ENCODE measurements at places on chromosomes 1 and 21.

DNA sequence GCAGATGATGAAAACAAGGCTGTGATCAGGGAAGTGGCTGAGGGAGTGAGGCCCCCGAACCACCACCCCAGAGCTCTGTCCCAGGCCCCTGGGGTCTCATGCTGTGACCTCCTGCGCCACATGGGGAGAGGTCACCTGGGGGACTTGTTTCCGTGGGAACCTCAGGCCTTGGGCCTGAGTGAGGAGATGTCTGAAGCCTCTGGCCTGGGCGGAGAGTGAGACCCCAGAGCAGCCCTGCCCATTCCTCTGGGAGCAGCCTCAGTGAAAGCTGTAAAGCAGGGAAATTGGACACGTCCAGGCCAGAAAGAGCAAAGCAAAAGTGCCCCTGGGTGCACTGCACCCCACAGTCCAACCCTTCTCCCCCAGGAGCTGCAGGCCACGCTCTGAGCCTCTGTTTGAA is 16.5 kb upstream of the NPHP4 start:
- no peak for DNase-seq

DNA sequence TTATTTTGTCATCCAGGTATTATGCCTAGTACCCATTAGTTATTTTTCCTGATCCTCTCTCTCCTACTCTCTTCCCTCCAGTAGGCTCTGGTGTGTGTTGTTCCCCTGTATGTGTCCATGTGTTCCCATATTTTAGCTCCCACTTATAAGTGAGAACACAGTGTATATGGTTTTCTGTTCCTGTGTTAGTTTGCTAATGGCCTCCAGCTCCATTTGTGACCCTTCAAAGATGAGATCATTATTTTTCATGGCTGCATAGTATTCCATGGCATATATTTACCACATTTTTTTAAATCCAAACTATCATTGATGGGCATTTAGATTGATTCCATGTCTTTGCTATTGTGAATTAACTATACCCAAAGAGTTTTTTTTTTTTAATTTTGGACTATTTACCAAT is 1675.7 kb upstream of the B3GALT2 start:
- no peak for DNase-seq

DNA sequence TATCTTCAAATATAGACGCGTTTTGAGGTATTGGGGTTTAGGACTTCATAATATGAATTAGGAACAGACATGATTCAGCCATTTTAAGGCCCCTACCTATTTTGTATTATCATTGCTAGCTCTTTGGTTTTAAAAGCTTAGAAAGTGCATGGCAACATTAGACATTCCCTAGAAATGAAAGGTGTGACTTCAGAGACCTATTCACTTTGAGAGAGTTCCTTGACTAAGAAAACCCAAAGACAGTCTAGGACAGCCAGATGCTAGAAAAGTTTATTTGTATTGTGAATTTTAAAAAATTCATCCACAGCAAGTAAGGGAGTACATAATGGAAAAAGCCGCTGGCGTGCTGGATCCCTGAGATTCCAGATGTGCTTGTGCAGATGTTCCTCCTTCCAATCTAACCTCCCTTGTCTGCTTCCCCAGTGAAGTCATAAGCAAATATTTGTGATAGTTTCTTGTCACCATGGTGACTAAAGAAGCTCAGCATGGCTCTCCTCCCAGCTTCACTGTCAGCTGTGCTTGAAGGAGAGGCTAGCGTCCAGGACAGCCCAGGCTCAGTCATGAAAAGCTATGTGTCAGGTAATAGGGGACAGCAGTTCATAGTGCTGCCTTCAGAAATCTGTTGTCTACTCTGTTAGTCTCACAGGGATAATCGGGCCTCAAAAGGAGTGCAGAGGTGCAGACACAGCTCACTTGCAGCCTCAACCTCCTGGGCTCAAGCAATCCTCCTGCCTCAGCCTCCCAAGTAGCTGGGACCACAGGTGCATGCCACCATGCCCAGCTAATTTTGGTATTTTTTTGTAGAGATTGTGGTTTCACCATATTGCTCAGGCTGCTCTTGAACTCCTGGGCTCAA is 34.8 kb downstream of the KPNA6 start:
- no peak for DNase-seq

- no peak for DNase-seq
Measured at GRCh38 chr1:22491995-22492715, 40.5 kb downstream of the ZBTB40 start.

GRCh38 chr1:172537827-172538391 is 5.0 kb downstream of the SUCO start:
- DNase-seq: no peak

GRCh38 chr1:172339842-172340241 is 80.6 kb upstream of the C1orf105 start:
- DNase-seq: no peak

GRCh38 chr1:184915463-184916090 is 58.7 kb downstream of the NIBAN1 start:
- DNase-seq: no peak

DNA sequence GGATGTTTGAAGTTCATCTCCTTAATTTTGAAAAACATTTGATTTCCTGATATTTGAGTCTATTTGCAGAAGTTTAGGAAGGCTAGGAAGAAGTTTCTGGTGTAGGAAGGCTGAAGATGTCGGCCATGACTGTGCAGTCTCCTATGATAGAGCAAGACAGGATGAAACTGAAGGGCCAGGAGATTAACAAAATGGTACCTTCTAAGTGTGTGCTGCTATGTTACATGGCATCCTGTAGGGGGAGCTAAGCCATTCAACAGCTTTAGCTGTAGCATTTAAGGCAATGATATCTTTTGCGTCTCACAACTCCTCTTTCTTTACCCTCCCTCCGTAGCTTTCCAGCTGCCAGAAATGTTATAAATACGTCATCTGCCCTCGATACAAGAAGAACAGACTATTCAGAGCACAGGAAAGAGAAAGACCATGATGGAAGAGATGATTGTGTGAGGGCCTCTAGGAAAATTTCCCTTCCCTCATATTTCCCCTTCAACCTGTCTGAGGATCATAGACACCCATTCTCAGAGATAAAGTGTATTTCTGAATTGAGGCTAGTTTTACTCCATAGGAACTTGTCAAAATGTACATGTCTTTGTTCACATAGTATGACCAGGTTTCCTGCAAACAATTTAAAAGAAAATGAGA is 61.1 kb downstream of the XCL1 start:
- peak; percentile 10 for DNase-seq

DNA sequence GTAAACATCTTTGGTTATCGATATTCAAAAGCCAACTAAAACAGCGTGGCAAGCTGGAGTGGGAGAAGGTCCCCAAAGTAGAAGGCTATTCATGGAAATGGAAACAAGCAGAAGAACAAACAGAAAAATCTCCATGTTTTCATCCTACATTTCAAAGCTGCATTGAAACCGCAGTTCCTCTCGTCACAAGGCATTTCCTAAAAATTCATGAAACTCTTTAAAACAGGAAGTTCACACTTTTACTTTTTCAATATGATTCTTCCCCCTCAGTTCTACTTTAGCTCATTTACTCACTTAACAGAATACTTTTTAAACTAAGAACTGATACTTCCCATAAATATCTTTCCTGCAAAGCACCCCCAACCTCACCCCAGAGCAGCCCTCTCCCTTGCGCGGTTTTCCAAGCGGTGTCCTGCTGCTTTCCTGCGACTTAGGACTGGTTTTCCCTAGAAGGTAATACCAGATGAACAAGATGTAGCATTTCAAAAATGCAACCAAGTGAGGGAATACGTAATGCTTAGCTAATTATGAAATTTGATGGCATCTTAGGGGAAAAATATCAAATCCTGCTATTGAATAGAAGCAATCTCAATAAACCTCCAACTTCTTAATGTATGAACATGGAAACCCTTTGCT is 228.3 kb upstream of the PKN2 start:
- DNase-seq: no peak

DNA sequence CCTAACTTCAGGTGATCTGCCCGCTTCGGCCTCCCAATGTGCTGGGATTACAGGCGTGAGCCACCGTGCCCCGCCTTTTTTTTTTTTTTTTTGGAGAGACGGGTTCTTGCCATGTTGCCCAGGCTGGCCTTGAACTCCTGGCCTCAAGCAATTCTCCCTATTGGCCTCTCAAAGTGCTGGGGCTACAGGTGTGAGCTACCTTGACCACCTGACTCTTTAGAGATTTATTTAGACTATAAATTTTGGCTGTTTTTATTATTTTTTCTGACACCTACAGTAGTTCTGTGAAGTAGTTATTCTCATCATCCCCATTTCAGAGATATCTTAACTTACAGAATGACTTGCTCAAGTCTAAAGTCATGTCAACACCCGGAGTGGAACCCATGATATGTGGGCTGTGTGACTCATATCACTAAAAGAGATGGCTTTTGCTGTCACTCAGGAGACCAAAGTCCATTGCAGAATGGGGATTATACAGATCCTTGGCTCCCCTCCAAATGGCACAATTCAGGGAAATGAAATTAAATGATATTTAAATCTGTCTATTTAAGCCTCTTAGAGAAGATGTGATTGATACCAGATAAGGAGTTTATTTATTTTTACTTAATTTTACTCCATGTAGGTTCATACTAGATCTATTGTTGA is 93.2 kb downstream of the CTH start:
- peak; percentile 21 for DNase-seq

- DNase-seq: no peak
Measured at GRCh38 chr1:3121401-3122210, 52.6 kb downstream of the PRDM16 start.

GRCh38 chr1:235938709-235939479 is 72.2 kb upstream of the LYST start:
- no peak for DNase-seq

DNA sequence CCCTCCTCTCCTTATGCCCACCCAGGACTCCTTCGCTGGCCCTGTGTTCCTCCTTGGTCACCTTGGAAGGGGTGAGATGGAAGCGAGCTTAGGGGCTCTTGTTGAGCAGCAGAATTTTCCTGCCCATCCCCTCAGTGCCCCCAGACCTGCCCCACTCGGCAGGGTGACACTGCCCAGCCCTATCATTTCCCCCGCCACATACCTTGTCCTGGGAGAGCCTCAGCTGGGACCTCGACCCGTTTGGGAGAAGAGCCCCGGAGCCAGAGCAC is 1.4 kb upstream of the FNDC5 start:
- DNase-seq: no peak

DNA sequence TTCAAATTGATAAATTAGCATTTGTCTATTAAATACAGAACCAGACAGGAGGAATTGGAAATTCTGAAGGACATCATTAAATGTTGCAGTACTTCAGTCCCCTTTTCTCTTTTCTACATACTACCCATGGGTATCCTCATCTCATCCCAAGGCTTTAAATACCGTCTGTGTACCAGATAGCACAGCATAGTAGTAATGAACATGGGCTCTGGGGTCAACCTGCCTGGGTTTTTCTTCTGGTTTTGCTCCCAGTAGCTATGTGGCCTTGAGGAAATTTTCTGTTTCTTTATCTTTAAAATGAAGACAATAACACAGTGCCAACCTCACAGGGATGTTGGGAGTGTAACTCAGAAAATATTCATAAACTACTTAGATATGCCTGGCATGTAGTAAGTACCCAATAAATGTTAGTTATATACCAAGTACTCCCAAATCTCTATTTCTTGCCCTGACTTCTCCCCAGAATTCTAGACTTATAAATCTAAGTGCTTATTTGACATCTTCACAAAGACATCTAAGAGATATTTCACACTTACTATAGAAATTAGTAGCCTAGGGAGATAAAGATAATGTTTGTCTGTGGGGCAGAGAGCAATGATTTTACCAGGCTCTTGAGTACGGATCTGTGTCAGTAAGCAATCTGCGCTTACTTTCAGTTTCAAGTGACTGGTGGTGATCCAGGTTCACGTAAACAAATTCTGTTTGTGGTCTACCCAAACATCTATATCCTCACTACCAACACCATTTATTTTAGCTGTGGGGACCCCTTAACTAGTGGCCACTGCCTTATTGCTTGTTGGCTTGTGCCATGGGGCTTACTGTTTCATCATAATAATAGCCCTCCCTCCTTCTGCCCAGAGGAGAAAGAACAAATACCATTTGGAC is 37.3 kb downstream of the VANGL2 start:
- DNase-seq: peak; percentile 51

GRCh38 chr21:46081862-46082712 is 15.8 kb upstream of the COL6A2 start:
- no peak for DNase-seq
